Testis (tissue), 5 donors: ENCODE measurements at places on chromosomes 5 and 9.

- no peak for DNase-seq
Observed at GRCh38 chr9:133477992-133478850, 678 bp downstream of the SLC2A6 start.

DNA sequence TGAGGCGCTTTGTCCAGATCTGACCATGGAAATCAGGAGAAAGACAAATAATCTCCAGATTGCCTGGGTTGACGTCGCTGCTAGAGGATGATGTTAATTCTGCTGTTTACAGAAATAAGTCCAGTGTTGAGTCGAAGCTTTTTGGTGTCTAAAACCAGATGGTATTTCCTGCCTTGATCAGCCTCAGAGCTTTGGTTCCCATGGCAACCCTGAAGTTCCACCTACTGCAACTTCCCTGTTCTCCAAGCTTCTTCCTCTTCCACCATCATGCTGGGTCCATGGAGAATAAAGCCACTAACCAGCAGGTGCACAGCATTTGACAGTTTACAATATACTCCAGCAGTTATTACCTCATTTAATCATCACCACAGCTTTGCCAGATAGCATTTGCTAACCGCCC lies 18.0 kb upstream of the GABBR2 start:
- DNase-seq, result no peak

- no peak for DNase-seq
Observed at GRCh38 chr5:960551-960950, 48.1 kb upstream of the NKD2 start.

- DNase-seq, result peak; percentile 32
Observed at GRCh38 chr5:129459777-129460671, at the start of gene ADAMTS19. Gene ADAMTS19, plus strand, starts transcription at chr5:129460298. Its CDS starts 94 bp downstream, at chr5:129460392.

- peak; percentile 56 for DNase-seq
Observed at GRCh38 chr9:134502809-134503211, 138.8 kb upstream of the COL5A1 start.

DNA sequence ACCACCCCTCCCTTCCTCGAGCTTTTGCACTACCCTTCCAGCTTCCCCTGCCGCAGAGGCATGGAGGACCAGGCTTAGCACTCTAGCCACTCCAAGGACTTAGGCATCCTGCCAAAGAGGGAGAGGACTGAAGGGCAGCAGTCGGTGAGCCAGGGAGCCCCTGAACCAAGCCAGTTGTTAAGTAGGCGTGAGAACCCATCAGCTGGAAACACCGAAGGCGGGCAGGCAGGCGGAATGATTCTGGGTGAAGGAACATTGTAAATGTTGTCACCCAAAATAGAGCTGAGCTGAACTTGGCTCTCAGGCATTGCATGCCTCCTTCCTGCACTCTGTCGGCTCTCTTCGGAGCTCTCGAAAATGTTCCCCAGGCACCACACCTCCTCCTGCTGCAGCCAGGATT lies 42.8 kb downstream of the NRG2 start:
- DNase-seq, result no peak

DNA sequence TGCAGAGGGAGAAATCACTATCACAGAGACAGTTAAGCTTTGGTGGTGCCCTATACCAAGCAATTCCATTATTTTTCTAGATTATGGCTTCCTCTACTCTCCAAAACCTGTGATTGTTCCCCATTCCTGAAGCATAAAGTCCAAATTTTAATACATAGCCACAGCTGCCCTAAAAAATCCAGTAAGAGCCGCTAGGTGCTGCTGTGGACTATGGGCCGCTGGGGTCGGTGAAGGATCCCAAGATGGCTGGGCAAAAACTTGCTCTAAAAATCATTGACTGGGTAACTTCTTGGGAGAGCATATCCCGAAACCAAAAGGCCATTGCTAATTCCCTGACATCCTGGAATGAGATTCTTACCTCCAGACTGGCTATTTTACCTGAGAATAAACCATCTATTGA lies 245.3 kb downstream of the NFIB start:
- DNase-seq, result no peak

GRCh38 chr5:151740336-151740942 lies 18.0 kb downstream of the ATOX1 start:
- peak; percentile 91 for DNase-seq

- DNase-seq, result no peak
Observed at GRCh38 chr9:21265421-21266189, 25.8 kb upstream of the IFNA14 start.

DNA sequence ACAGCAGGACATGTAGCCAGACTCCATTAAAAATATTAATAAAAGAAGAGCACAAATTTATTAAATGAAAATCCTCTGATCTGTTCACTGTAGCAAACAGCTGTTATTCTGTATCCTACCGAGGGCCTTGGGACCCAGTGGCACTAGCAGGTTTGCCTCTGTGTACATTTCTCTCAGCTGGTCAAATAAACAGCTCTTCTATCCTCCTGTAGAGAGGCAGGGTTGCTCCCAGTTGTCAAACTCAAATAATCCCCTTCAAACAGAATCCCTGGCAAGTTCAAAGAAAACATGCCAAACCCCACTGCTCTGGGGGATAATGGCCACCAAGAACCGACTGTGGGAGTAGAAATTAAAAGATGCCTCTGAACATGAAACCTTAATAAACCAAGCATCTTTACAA lies 1262.0 kb upstream of the DMAC1 start:
- no peak for DNase-seq

GRCh38 chr9:134637696-134638501 lies 3.7 kb upstream of the COL5A1 start:
- no peak for DNase-seq
